ENCODE measurements at places on chromosomes 12 and 14.

DNA sequence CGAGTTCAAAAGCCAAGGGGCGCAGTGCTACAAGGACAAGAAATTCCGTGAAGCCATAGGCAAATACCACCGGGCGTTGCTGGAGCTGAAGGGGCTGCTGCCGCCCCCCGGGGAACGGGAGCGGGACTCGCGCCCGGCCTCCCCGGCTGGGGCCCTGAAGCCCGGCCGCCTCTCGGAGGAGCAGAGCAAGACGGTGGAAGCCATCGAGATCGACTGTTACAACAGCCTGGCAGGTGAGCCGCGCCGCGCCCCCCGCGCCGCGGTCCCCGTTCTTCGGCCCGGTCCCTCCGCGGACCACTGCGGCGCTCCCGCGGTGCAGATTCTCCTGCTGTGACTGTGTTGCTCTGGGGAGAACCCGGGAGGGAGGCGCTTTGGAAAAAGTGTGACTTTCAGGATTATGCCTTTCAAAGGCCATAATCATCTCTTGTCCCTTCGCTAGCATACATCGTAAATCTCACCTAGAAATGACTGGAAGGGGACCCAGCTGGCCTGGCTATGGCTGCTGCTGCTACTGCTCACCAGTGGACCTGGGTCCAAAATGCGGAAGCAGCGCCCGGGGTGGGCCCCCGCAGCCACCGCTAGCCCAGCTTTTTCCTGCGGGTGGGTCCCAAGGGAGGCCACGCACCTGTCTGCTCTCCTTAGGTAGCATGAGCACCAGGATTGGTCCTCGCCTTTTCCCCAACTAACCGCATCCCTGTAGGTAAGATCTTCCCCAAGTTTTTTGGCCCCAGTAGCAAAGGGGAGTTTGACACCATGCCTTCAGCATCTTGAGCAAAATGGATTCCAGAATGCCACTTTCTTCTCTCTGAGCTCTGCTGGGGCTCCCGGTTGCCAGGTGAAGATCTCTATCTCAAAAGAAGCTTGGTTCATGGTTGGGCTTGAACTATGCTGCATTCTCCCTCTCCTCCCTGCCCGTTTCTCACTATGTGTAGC, 853 bp downstream of the TTC9 start:
- peak; percentile 47 for DNase-seq

GRCh38 chr12:62210422-62210821, 49.8 kb upstream of the USP15 start:
- DNase-seq, result no peak

DNA sequence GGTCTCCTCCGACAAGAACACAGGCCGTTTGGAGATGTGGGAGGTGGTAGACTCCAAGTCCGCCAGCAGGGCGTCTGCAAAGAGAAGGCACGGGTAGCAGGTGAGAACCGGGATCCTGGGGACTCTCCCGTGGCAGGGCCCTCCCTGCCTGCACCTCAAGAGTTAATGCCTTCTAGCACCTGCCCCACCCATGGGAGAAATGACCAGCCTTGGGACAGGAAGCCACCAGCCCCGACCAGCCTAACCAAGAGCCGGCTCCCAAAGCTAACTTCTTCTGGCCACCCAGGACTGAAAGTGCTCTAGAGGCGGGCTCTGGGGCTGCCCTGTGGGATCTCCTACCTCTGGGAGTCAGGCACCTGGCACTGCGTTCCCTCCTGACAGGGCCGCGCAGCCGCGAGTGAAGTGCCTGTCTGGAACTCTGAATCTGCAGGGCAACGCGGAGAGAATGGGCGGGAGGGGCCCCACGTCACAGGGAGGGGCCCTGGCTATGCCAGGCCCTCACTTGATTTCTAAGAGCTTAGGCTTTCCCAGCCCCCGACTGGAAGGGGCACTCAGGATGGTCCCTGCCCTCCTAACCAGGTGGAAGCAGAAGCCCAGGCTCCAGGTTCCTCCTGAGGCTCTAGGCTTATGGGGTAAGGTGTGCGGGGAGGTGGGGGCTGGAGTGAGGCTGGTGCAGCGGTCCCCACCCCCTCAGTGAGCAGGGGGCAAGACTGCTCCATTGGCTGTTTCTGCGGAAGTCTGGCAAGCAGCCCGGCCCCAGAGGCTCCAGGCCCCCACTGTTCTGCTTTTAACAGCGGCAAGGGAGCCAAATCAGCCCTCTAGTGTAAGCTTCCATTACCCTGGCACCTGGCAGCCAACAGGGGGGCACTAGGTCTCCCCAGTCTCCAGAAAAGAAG, 23.6 kb upstream of the RPLP0 start:
- DNase-seq, result no peak

- no peak for DNase-seq
Measured at GRCh38 chr12:85642808-85643207, 193.4 kb downstream of the RASSF9 start.

DNA sequence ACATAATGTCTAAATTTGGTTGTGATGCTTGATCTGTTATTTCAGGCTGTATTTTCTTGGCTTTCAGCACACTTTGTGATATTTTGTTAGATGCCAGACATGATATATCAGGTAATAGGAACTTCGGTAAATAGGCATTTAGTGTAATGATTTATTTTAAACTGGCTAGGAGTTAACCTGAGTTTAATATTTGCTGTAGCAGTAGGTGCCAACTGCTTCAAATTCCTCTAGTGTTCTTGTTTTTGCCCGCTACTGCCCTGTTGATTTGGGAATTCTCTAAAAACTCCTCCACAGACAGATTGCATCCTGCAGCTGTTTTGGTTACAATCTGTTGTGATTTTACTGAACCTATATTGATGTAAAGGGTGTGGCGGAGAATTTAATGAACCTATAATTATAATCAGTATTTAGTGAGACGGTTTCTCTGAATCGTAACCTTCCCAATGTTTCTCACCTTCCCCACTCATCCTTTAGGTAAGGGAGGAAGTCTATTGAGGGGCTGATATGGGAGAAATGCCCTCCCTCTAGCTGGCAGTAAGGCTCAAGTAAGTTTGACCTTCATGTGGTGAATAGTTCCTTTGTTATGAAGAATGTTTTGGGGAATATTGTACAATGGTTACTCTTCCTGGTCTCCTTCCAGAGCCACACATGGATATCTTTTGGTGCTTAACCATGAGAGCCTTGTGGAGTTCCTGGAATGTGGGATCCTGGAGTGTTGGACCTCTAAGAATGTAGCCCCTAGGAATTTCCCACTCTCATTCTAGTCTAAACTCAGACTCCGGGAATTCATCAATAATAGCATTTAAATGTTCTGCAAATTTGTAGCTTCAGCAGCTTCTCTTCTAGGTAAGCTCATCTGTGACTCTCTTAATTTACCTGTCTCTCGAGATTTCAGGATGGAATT, 634.1 kb downstream of the FSCB start:
- no peak for DNase-seq
